Activated CD8-positive, alpha-beta memory T cell treated with anti-CD3 and anti-CD28 coated beads for 1 hour (primary cell): ENCODE measurements at places on chromosomes 16 and 17.

- peak; percentile 87 for DNase-seq
These were observed at the start of gene CDH15 for GRCh38 chr16:89171216-89172170. Gene CDH15 (plus strand): TSS chr16:89171748. CDS start chr16:89171832, 84 bp downstream.

- DNase-seq: no peak
These were observed 153.1 kb upstream of the NOG start for GRCh38 chr17:56440419-56440818.

GRCh38 chr17:69608808-69609472 is 194.4 kb downstream of the MAP2K6 start:
- no peak for DNase-seq

- no peak for DNase-seq
These were observed 230.6 kb downstream of the MSI2 start for GRCh38 chr17:57486882-57487301.

- DNase-seq: no peak
These were observed 62.6 kb upstream of the RBFOX1 start for GRCh38 chr16:7270006-7270405.

DNA sequence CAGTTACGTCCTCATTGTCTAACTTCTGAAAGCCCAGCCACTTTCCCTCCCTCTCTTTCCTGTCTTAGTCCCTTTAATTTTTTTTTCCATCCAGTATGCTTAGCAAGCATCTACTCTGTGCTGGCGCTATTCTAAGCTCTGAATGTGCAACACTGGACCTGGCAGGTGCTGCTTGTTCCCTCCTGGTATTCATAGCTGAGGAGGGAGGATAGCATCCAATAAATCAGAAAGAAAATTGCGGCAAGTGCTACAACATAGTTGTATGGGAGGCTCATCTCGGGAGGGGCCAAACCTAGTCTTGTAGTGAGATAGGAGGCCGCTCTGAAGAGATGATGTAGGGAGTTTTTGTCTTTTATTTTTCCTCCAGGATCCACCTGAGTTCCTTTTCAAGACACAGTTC is 457.3 kb upstream of the HSBP1 start:
- DNase-seq: no peak

- no peak for DNase-seq
These were observed 4.9 kb downstream of the MYH1 start for GRCh38 chr17:10513299-10514067.

GRCh38 chr17:75774991-75775668 is 9.5 kb upstream of the UNK start:
- DNase-seq: no peak

DNA sequence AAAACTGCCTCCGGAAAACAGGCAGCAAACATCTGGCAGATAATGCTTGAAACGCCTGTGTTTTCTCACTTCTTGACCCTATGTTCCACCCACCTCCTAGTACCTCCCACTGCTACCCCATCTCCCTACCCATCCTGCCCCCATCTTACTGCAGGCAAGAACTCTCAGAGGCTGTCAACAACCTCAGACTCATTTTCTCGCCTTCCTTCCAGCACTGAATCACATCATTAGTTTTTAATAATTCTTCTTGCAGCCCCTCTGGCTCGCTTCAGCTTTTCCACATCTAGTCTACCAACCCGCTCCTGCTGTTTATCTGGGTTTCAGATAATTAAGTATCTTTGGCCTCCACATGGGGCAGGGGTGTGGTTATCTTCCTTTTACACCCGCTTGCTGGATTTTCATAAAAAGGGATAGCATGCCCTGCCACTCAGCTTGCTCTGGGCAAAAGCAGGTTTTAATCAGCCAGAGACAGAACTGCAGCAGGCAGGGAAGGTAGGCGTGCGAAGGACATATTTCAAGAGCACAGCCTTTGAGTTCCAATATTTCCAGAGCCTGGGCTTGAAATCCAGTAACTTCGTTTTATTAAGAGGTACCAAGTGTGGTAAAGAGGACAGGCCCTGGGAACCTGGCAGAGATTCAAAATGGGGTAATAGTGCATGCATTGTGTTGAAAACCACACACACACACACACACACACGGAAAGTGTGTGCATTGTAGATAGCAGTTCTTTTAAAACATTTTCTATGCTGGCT is 87.5 kb downstream of the BMERB1 start:
- DNase-seq: no peak

- no peak for DNase-seq
These were observed 6.8 kb downstream of the PLCD3 start for GRCh38 chr17:45125509-45125908.

DNA sequence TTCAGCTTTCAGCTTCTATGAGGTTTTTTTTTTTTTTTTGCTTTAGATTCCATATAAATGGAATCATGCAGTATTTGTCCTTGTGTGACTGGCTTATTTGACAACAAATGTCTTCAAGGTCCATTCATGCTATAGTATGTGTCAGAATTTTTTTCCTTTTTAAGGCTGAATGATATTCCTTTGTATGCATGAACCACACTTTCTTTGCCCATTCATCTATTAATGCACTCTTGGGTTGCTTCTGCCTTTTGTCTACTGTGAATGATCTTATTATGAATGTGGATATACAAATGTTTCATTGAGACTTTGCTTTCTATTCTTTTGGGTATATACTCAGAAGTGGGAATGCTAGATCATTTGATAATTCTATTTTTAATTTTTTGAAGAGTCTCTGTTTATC is 27.0 kb upstream of the LRRC75A start:
- DNase-seq: no peak

DNA sequence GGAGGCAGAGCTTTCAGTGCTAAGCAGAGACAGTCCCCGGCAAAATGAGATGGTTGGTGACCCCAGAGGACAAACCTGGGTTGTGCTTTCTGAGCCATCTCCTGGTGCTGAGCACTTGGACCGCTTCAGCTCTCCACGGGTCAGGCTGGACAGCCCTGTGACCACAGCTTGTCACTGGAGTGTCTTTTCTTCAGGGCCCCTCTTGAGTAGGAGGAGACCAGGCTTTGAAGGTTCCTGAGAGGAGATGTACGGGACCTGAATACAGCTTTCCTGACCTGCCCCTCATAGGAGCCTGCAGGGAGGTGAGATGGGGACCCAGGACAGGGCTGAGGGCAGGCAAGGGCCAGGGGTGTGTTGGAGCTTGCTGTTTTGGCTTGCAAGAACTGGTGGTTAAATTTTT is 17.8 kb upstream of the ADGRG1 start:
- DNase-seq: no peak

DNA sequence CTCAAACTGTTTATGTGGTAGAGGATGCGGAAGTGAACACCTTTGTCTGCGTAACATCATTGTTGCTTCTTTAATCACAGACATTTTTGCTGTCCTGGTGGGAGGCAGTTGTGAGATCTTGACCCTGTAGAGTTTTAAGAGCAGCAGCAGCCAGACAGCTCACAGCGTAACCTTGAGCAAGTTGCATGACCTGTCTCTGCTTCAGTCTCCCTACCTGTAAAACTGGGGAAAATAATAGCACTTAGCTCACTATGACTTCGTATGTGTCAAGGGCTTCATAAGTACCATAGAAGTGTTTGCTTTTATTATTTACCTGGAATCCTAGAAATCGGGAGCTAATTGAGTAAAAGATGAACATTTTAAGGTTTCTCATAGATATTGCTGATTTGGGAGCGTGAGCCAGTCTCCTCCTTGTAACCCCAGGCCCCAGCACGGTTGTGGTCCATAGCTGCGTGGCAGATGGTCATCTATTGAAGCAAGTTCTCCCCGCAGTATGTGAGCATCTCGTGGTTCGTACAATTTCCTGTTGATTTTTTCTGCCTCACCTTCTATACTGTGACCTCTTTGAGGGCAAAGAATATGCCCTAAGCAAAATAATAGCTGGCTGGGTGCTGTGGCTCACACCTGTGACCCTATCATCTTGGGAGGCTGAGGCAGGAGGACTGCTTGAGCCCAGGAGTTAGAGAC is 34.4 kb downstream of the GPRC5B start:
- DNase-seq: no peak

DNA sequence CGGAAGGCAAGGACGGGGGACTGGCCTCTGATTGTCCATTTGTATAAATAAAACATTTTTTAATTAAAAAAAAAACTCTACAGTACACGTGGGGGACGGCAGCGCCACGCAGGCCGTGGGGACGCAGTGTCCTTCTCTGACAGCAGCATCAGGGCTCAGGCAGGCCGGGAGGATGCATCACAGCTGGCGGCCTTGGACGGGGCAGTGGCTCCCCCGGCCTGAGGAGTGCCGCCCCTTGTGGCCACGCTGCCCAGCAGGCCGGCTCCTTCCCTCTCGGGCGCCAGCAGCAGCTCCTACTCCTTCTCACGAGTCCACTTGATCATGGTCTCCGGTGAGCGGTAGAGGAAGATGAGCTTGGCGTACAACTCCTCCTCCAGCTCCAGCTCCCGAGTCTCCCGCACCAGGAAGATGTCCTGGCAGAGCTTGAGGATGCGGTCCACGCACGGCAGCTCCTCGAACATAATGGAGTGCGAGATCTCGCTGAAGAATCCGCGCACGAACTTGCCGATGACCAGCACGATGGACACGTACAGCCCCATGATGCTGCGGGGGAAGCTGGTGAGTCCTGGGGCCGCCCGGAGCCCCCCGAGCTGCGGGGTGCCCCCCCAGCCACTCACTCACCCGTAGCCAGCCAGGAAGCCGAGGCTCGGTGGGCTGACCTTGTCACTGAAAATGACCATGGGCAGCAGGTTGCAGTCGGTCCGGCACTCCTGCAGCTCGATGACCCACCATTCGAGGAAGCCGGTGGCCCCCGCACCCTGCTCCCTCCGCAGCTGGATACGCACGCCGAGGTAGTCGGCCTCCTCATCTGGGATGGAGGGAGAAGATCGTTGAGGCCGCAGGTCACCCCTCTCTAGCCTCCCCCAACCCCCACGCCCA is 9.2 kb downstream of the CTU2 start:
- DNase-seq: no peak

DNA sequence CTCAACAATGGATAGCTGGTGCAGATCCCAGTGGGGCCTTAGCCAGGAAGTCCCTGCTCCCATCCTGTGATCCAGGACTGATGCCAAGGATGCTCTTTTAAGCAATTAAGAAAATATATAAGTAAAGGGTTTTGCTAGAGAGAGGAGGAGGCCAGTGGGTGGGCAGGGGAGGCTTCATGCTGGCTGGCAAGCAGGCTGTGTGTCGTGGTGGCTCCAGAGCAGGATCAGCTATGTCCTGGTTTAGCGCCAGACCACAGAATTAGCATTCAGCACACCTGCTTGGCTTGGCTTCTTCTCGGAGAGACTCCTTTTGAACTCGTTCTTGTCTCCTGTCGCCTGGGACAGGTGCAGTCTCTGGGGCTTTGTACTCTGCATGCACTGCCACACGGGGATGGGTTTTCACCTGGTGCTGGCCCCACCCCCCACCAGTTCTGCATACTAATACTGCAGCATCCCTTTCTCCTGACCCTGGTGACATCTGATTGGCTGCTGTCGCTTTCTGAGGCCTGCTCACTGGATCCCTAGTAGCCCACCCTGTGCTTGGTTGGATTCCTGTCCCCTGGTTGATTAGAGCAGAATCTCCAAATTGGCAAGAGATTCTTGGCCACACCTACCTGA is 66.1 kb downstream of the PLD6 start:
- DNase-seq: no peak

DNA sequence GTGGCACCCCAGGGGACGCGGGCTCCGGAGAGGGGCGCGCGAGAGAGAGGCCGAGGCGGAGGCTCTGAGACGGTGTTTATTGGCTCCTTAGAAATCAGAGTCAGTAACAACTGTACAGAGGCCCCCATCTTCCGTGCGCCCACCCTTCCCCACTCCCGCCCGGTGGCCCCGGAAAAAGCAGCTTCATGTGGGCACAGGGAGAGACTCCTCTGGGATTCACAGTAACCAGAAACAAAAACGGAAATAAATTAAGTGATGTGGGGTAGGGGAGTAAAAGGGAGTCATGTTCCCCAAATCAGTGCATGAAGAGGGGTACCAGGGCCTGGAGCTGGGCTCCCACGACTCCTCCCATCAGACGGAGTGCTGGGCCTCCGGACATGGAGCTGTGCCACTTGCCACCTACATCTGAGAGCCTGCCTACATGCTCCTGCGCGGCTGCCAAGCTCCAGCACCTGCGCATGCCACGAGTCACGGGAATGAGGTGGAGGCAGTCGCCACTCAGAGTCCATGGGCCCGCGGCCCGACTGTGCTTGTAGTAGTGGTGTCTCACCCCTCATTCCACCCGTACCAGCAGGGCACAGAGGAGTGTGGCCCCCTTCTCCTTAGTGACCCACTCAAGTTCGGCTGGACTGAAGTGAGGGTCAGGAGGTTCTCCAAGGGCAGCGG is 543 bp upstream of the GPS2 start:
- DNase-seq: no peak

DNA sequence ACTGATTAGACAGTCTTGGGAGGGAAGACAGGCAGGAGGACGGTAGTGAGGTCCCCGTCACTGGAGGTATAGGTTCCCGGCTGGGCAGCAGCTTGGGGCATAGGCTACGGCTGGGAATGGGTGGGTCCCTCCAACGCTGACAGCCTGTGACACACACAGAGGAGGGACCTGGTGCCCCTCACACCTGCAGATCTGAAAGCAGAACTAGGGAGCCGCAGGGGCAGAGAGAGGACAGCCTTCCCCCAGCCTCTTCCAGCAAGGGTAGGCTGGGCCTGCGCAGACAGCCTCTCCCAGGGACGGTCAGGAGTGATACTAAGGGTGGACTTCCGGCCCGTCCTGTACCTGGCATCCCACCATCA is 2.0 kb downstream of the P2RX1 start:
- no peak for DNase-seq

DNA sequence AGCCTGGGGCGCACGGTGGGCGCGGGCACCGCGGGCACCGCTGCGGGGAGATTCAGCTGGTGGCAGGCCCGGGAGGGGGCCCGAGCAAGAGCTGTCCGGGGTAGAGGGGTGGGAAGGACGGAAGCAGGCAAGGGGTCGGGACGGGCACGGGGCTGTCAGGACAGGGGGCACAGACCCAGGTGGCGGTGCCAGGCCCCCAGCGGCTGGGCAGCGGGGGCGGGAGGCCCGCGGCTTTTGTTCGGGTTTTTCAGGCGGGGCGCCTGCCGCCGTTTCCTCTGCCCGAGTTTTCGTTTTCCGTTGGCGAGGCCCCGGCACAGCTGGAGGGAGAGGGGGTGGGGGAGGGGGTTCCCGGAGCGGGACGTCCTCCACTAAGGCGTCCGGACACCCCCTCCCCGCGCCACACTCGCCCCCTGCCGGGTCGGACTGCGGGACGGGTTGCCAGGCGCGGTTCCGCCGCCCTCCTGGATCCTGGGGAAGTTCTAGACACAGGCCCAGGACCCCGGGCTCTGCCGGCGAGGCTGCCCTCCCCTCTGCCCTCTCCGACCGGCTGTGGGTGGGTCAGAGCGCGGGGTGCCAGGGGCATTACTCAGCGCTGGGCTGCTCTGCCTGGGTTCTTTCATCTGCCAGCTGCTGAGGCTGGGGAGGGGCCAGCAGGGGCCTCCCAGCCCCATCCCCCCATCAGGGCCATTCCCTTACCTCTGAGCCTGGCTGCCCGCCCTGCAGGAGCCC is 543 bp downstream of the ARHGAP23 start:
- DNase-seq: no peak

GRCh38 chr16:19657831-19658230 is 60.2 kb downstream of the KNOP1 start:
- no peak for DNase-seq

- DNase-seq: no peak
These were observed 251.0 kb downstream of the CDH11 start for GRCh38 chr16:64870859-64871258.

- DNase-seq: no peak
These were observed 11.4 kb upstream of the MRPS23 start for GRCh38 chr17:57861000-57861789.

- no peak for DNase-seq
These were observed 209.4 kb upstream of the GSE1 start for GRCh38 chr16:85403693-85404092.
